CD4-positive, alpha-beta T cell treated with Interleukin-17A for 1 hour (primary cell): ENCODE measurements at places on chromosomes 11 and 22.
A peak's percentile ranks its signal among the peaks of the same experiment; 100 is the strongest.

DNA sequence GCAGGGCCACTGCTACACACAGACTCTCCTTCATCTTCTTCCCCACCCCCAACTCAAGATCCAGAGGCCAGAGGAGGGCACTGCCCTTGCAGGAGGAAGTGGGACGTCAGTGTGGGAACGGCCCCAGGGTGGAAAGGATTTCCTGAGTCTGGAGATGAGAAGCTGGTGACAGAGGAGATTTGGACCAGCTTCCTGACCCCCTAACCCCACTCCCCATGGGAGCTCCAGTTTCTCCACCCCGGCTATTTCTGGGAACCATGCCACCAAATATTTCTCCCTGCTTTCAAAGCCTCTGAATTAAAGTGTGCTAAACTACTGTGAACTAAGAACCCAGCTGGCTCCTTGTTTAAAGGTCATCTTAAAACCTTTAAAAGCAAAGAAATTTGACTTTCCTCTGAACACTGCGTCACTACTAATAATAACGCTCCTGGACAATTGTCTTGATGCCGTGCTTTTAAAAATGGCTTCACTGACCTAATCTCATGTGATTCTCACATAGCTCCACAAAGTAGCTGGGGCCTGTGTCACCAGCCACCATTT, 46.6 kb downstream of the CWC15 start:
- no peak for DNase-seq

DNA sequence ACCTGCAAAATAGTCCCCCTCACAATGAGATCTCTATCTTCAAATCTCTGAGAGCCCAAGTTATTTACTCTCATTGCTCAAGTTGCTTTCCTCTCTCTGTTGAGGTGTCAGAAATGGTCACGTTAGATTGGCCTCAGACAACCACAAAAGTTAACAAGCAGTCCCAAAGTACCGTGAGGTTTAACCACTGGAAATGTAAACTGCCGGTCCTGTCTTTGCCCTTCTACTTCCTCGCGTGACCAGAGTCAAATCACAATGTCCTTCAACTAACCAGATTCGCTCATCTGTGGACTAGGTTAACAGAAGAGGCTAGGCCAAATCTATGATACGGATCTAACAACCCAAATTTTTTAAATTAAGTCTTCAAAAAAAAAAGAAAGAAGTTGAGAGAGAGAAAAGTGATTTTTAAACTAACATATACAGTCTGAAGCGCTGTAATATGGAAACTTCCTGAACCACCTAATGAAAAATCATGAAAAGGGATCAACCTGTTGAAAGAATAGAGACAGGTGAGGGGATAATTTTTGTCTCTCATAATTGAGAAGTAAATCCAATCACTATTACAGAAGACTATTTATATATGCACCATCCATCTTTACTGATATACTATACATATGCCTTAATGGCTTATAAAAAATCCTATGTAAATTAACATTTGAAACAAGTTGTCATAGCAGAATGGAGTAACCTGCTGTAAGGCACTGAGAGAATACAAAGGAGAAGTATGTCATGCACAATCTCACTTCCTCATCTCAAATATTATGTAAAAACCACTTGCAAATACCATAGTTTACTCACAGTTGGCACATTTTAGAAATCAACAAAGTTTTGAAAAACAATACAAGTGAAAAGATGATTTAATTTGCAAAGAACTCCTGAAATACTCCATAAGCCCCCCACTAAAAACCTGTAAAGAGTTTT, 3.3 kb upstream of the JAML start:
- DNase-seq, result peak; percentile 68

- DNase-seq, result no peak
These were observed 676.7 kb upstream of the ARHGAP42 start for GRCh38 chr11:100010393-100010792.

GRCh38 chr22:42344361-42344905, 74.0 kb upstream of the TCF20 start:
- no peak for DNase-seq

DNA sequence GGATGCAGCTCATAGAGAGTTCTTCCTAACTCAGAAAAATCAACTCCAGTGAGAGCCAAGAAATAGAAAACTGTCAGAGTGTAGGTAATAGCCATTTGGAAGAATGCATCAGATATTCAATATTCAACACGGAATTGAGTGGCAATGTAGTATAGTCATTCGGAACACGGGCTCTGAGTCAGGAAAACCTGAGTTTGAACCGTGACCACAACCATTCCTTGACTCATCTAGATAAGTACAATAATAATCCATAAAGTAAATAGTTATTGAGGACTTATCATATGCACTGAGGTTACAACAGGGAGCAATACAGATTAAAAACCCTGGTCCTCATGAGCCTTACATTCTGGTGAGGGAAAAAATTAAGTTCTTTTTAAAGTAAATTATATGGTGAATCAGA, 62.6 kb upstream of the PHF21A start:
- DNase-seq, result no peak

DNA sequence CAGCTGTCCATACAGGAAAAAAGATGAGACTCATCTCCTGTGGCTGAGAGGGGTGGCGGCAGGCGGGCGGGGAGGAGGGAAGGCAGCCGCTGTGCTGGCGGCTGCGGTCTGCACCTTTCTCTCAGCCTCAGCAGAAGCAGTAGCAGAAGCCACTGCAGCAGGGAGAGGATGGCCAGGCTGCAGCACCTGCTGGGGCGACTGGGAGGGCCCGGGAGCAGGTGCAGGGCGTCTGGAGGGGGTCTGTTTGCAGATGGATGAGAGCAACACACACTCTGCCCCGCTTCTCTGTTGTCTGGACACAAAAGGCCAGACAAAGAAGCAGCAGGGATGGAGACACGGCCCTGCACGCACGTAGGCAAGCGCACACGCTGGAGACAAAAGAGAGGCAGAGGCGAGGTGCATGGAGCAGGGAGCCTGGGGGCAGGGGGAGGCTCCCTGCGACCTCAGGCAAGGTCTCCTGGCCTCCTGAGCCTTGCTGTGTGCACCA, 9.3 kb upstream of the MIAT start:
- peak; percentile 45 for DNase-seq

DNA sequence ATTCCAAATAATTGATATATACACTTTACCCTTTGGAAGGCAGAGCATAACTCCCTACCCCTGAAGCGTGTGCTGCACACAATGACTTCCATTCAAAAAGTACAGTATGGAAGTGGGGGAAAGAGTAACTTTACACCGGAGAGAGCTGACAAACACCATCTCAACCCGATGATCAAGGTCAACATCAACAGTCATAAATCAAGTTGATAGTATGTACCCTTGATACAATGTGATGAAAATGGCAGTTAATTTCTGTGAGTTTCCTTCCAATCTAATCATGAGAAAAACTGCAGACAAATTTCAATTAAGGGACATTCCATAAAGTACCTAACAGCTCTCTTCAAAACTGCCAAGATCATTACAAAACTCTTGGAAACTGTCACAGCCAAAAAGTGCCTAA, 6.0 kb upstream of the DEUP1 start:
- no peak for DNase-seq

DNA sequence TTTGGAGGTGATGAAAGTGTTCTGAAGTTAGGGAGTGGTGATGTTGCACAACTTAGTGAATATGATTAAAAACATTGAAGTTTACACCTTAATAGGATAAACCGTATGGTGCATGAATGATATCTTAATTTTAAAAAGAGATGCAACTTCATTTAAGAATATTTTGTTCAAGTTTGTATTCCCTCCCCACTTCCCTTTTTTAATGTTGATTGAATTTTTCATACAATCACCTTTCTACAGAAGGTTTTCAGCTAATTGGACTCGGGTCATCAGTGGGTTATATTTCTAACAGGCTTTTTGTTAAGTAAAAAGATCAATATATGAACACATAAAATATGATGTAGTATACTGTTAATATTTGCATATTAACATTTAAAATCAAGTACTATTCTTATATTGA, 72.6 kb downstream of the DDIAS start:
- no peak for DNase-seq

DNA sequence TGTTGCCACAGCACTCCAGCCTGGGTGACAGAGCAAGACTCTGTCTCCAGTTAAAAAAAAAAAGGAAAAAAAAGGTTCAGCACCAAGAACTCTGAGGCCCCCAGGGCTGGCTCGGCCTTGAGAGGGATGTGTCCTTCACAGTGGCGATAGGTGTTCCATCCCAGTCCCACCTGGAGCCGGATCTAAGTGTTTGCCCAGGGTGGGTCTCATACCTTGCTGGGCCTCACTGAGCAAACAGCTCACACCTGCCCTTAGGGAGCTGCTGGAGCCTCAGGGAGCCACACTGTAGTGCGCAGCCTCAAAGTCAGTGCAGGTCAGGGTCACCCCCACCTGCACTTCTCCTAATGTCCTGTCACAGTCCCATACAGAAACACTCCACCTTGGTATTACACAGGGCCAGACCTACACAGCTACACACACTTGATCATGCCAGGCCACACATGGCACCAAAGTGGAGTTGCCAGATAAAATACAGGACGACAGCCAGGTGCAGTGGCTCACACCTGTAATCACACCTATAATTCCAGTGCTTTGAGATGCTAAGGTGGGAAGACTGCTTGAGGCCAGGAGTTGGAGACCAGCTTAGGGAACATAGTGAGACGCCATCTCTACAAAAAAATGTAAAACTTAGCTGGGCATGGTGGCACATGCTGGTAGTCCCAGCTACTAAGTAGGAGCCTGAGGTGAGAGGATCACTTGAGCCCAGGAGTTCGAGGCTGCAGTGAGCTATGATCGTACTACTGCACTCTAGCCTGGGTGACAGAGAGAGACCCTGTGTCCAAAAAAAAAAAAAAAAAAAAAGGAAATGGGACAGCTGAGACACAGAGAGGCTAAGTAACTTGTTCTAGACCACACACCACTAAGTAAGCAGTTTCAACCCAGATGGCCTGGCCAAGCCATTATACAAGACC, 7.3 kb downstream of the STARD10 start:
- no peak for DNase-seq

GRCh38 chr11:44711787-44712608, 14.8 kb upstream of the TSPAN18 start:
- DNase-seq, result no peak

- DNase-seq, result no peak
These were observed 206.5 kb upstream of the PDGFD start for GRCh38 chr11:104370478-104370877.

DNA sequence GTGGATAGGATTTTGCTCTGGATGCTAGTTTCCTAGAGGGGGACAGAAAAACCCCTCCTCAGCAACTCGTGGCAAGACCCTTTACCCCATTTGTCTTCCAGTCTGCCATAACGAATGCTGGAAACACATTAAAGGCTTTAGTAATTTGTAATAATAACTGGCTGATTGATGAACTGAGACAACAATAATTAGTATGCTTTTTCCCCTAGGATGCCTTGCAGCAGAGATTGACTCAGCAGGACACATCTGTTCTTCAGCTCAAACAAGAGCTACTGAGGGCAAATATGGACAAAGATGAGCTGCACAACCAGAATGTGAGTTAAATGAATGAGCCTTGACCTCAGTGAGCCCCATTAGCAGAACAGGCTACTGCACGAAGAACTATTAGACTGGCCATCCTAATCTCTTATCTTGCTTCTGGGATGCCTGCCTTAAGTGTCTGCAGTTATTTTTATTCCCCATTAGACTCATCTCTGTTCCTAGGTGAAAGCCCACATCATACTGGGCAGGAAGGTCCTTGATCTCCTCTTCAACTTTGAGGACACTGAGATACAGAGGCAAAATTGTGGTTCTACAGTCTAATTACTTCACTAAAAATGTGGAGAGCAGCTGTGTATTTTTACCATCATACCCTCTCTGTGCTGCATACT, 32.9 kb upstream of the DLAT start:
- DNase-seq, result no peak

DNA sequence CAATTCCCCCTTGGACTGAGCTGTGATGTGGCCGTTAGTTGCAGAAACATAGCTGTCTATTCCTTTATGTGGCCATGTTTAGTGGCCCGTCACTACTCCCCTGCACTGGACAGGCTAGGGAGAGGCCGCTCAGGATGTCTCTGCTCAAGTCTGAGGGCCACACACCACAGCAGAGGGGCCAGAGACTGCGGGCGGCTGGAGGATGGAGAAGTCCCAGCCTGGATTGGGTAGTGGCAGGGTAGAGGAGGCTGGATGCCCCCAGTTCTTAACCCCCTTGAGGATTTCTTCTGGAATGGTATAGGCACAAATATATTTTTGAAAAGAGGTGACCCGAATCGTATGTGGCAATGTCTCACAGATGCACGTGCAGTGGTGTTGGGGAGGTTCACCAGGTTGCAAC, 116.4 kb upstream of the B3GAT1 start:
- DNase-seq, result no peak

DNA sequence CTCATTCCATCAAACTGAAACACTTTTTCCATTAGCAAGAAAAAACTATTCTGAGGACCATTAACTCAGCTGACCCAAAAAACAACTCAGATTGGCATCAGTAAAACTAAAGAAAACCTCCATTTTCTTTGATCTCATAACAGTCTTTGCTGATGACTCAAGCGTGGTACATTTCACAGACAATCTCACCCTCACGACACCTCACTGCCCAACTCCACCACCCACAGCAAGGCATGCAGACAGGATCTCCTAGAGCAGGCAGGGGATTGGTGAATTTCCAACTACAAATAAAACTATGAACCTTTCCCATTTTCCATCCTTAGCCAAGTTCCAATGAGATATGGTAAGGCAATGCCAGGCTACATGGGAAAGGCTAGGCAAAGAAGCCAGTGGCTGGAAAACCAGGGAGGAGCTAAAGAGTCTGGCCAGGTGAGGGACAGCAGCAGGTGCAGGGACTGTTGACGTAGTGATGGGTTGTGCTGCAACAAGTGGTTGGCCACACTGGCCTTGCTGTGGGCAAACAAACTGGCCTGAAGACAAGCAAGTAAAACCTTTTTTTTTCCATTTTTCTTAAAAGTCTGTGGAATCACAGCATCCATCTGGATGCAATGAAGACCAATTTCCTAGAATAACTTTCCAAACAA, 97.2 kb downstream of the SERGEF start:
- DNase-seq, result no peak

DNA sequence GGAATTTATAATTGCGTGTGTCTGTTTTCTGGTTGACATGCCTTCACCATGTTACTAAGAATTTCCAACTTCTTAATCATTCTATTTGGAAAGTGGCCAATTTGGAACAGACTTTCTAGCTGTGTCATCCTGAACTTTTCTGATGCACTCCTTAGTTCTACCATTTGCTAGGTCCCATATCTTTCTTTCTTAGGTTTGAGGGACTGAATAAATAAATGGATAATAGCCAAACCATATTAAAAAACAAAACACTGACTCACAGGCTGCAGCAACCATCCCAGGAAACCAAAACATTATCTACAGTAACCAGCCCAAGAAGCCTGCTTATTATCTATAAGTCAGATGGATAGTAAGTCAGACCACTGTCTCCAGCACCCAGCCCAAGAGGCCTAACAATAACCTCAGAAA, 57.5 kb upstream of the PLET1 start:
- no peak for DNase-seq

- DNase-seq, result peak; percentile 40
These were observed 12.8 kb downstream of the PMM1 start for GRCh38 chr22:41576877-41577276.
